ENCODE measurements at places on chromosomes 6 and 20. TPM values are rescaled to one million over a fixed set of nuclear protein-coding genes. Genes with fewer than 3 reads are reported as not detected.

- DNase-seq = no peak
Measured at GRCh38 chr20:62069741-62070216, 4.1 kb upstream of the TAF4 start.

DNA sequence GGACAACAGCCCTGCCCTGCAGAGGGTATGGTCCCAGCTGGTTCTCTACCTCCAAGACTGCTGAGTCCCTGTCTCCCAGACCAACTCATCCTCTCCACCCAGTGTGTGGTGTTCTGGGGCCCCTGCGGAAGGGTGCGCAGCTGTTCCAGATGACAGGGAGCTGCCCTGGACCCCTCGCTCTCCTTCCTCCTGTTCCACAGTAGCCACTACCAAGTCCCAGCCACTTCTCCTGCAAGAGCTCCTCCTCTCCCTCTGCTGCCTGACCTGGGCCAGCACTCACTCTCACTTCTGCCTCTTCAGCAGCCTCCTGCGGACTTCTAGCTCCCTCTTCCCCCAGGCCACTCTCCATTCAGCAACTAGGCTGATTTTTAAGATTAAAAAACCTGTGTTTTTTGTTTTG, 40.1 kb upstream of the TMEM181 start:
- no peak for DNase-seq

- no peak for DNase-seq
Measured at GRCh38 chr6:16855460-16855859, 94.2 kb upstream of the ATXN1 start.

DNA sequence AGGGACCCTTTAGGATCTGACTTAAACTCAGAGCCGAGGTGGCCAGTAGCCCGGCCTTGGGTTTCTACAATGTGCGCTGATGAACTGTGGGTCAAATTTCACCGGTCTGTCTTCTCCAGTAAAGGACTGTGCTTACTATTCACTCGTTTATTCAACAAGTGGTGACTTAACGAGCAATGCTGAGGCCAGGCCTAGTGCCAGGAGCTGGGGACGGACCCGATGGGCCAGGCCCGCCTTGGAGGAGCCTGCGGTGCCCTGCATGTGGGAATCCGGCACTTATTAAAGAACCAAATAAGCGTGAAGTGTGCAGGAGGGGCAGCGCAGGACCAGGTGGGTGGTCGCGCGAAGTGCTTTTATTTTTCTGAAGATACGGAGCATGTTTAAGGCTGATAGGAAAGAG, 24.0 kb downstream of the CTCFL start:
- no peak for DNase-seq

- peak; percentile 61 for DNase-seq
Measured at GRCh38 chr6:135851442-135852271, at the start of gene PDE7B. PDE7B (plus strand) TSS chr6:135851701.

The RING1 gene
- 44.6 TPM for total RNA-seq

The SNAP91 gene
- total RNA-seq = not detected

The OTOR gene
- total RNA-seq = not detected

The GSTA2 gene
- not detected for total RNA-seq

The SLC35F1 gene
- total RNA-seq = not detected

DNA sequence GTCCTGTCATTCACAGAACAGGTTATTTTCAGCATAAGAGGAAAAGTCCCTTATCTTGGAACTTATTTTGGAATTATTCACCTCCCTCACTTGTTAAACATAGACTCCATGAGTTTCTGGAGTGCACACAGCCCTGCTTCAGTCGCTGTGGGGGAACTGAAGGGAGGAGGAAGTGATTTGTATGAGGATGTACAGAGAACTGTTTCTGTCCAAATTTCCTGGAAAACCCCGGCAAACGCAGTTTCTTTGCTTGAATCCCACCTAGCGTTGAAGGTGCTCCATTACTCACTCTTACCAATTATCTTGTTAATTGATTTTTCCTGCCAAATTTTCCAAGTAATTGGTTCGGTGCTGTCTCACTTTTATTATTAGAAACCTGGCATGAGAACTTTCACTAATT, 78.0 kb upstream of the AGPAT4 start:
- DNase-seq = peak; percentile 29

GRCh38 chr6:158869826-158870648, 50.9 kb upstream of the EZR start:
- peak; percentile 96 for DNase-seq
